ENCODE measurements at places on chromosomes 6 and 20.

DNA sequence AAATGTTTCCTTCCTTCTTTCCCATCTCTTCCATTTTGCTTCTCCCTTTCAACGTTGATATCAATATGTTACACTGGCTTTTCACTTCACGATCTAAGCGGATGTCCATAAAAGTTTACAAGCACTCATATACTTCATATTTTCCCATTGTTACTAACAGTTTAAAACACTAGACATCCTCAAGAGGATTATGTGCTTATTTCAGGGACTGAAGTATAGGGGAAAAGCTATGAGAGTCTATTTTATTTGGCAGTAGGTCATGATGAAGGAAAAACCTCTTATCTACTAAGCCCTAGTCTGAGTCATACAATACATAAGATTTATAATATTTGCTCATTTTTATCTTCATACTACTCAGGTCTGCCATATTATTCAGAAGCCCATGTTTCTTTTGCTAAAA lies 20.6 kb upstream of the EPB41L2 start:
- DNase-seq: no peak

GRCh38 chr6:40585651-40586269 lies 1.4 kb downstream of the LRFN2 start:
- DNase-seq: no peak

- no peak for DNase-seq
Measured at GRCh38 chr20:47354714-47355488, 1.6 kb downstream of the ZMYND8 start.

DNA sequence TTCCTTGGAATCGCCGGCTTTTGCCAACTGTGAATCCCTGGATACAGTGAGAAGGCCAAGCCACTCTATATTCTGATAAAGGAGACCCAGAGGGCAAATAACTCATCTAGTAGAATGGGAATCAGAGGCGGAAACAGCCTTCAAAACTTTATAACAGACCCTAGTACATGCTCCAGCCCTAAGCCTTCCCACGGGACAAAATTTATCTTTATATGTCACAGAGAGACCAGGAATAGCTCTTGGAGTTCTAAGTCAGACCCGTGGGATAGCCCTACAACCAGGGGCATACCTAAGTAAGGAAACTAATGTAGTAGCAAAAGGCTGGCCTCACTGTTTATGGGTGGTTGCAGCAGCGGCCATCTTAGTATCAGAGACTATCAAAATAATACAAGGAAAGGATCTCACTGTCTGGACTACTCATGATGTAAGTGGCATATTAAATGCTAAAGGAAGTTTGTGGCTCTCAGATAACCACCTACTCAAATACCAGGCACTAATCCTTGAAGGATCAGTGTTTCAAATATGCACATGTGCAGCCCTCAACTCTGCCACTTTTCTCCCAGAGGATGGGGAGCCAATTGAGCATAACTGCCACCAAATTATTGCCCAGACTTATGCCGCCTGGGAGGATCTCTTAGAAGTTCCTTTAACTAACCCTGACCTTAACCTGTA lies 29.5 kb downstream of the CEP85L start:
- no peak for DNase-seq

GRCh38 chr20:36341331-36342020 lies 35.3 kb downstream of the DLGAP4 start:
- no peak for DNase-seq

GRCh38 chr6:109788687-109789086 lies 97.6 kb downstream of the FIG4 start:
- no peak for DNase-seq

GRCh38 chr20:19682249-19682648 lies 75.8 kb upstream of the RIN2 start:
- DNase-seq: no peak

- DNase-seq: no peak
Measured at GRCh38 chr6:115680621-115681020, 380.1 kb downstream of the FRK start.

- no peak for DNase-seq
Measured at GRCh38 chr6:160252073-160252813, 6.4 kb downstream of the SLC22A2 start.

DNA sequence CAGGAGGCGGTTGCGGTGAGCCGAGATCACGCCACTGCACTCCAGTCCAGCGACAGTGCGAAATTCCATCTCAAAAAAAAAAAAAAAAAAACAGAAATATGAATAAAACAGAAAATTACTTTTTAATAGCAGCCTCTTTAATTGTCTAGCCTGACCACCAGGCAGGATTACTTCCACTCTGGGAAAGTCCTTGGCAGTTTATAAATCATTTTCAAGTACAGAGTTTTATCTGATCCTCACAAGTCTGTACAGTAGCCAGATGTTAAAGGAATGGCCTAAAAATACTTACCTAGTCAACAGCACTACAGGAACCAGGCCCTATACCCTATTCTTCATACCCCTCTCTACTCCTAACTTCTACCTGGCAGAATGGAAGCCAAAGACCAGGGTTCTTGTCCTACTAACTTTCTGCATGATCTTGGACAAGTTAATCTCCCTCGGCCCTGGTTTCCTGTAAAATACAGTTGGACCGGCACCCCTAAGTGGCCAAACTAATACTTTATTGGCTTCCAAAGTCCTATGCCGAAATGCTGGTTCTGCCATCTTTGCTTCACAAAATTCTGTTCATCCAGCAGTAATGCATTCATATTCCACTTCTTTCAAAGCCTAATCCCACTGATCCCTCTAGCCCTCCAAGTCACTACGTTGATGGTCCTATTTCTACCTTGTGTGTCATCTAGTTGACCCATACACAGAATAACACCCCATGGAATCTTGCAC lies 1.9 kb downstream of the EIF2S2 start:
- no peak for DNase-seq

DNA sequence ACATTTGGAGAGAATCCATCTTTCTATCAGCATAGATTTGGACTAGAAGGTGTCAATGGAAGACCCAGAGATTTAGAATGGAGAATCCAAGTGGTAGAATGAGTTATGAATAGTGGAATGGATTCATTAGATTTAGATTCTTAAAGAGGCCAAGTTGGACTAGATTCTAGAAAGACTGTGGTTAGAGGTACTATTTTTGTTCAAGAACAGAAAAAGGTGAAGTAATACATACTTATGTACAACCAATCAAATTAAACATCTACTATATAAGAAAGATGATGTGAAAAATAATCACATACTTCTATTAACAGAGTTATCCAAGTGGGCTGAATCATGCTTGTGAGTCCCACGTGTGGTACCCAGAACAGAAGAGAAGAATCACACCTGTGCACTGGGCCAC lies 33.8 kb upstream of the ADTRP start:
- no peak for DNase-seq

- no peak for DNase-seq
Measured at GRCh38 chr20:1310071-1310470, 18.9 kb downstream of the SDCBP2 start.

GRCh38 chr6:14436592-14437132 lies 319.1 kb downstream of the CD83 start:
- DNase-seq: no peak

GRCh38 chr20:34579979-34580940 lies 21.7 kb downstream of the MAP1LC3A start:
- no peak for DNase-seq

- no peak for DNase-seq
Measured at GRCh38 chr20:53480913-53481312, 112.7 kb downstream of the ZNF217 start.

DNA sequence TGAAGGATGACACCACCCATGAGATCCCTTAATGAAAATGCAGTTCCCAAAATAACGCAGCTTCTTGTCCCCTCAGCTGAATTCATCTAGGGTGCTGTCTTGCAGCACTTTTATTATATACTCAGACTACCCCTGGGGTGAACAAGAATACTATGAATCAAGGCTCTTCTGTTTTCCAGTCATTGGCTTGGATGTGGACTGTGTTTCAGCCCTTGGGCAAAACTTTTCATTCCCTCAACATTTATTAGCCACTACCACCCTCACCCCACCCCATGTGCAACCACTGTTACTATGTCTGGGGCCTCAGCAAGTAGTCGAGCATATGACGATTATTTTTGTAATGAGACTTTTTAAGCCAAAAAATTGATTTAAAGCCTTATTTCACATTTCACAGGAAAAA lies 319.2 kb upstream of the PLN start:
- DNase-seq: no peak

- DNase-seq: no peak
Measured at GRCh38 chr20:18416486-18416885, 50.3 kb downstream of the DZANK1 start.

DNA sequence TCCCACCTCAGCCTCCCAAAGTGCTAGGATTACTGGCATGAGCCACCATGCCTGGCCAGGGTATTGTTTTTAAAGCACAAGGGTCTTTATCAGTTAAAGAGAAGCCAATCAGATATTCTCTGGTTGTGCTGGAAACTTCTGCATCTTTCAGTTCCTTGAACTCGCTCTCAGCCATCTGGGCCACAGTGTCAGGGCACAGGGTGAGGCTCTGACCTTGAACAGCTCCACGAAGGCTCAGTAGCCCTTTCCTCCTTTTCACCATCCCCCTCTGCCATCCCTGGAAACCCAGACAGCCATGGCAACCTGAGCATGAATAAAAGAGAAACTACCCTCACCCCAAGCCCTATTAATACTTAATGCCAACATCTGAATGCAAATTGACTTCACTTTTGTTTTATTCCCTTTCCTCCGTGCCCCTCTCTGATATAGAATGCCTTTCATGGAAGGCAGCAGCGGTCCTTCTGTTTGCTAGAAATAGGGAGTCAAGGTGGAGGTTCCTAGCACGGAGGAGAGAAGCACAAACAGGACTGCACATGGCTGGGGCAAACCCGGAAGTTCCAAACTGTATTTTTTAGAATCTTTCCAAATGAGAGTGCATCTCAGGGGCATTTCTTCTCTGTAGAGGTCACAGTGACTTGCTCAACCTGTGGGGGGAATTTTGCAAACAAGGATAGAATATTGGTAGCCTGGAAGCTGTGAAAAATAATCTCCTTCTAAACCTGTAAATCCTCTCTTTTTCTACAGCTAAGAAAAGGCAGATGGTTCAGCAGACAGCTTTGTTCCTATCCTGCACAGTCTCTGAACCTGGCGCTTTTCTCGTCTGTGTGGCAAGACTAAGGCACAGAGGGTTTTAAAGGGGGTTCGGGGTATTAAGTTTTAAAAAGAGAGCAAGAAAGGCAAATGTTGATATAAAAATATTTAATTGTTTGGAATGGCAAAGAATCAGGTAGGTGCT lies 176.4 kb upstream of the RREB1 start:
- DNase-seq: no peak

DNA sequence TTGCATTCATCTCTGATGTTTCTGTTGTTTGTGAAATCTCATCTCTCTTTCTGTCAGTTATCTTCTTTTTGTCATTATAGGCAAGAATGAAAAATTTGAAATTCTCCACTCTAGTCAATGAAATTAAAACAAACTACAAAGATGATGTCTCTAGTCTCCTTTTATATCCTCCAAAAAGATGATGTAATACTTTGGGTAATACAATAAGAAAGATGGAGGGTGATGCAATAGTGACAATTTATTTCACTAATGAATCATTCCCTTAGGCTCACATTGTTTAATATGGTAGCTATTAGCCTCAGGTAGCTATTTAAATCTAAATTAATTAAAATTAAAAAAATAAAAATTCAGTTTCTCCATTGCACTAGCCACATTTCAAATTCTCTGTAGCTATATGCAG lies 145.4 kb downstream of the UST start:
- no peak for DNase-seq

DNA sequence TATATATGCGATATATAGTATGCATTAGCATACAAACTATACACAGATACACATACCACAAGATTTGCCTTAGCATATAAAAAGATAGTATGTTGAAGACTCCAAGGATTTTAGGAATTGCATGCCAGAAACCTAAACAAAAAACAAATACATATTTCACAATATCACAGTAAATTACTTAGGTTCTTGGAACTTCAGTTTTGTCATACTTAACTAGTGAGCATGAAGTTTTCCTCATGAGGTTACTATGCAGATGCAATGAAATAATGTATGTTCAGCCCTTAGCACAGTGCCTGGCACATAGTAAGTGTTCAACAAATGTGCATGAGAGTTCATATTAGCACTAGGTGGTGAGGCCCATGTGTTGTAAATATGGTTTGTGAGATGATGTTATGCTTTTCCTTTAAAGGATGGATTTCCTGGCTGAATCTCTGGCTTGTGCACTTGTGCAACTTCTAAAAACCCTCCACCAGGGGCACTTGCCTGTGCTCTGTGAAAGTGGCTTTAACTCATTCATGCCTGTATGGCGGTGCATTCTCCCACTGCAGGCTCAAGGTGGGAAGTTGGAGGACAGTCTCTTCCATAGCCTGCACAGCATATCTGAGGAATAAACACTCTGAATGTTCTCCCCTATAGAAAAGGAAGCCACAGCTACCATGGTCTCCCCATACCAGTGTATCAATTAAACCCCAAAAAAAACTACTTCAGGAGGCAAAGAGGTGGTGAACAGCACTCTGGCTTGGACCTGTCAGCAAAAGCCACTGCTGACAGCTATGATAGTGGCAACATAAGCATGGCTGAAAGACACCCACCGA lies 624.1 kb upstream of the CDH4 start:
- no peak for DNase-seq

DNA sequence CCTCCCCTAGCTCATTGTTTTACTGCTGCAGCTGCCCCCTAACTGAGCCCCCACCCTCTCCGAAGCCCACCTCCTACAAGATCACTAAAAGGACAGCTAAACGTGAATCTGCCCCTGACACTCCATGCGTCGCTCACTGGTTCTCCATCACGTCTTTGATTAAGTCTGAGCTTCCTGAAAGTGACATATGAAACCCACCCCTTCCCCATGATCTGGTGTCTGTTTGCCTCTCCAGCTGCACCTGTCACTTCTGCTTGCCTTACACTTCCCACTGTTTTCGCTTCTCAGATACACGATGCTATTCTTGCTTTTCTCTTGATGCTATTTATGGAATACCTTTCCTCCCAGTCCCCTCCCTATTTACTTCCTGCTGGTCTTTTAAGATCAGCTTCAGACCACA lies 8.0 kb upstream of the PERP start:
- DNase-seq: no peak

DNA sequence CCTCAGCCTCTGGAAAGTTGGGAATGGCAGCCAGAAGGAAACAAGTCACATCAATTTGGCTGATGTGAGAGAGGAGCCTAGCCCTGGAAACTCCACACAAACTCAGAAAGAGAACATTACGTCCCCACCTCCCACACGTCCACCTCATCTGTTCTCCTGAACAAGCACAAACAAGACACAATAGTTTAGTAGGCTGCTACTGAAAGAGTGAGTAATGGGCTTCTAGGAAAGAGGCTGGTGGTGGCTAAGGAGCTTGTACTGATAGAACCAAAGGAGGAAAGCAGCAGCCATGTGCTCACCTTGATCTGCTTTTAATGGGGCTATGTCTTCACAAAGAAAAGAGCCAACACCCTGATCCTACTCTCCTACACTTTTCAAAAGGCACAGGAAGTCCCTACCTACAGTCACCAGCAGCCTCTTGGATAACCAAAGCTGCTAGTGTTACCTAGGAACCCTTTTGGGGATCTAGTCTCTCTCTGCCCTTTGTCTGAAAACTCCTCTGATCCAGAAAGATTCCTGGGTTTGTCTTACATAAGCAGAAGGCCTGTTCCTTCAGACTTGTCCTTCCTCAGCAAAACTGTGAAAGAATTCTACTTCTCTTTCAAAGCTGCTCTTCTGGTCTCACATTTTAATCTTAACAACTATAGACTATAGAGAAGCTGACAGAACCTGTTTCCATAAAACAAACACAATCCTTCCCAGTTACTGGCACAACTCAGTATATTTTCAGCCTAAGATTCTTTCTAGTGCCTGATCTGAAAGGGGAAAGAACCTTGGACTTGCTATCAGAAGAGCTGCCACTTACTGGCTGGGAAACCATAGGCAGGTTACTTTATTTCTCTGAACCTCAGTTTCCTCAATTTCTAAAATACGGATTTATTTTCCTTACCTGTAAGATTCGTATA lies 3.1 kb downstream of the PLAGL2 start:
- peak; percentile 68 for DNase-seq

GRCh38 chr6:32885698-32886286 lies 31.8 kb downstream of the PSMB9 start:
- no peak for DNase-seq
